Globus pallidus (tissue), 1 donor: ENCODE measurements at places on chromosomes 7 and 10.

DNA sequence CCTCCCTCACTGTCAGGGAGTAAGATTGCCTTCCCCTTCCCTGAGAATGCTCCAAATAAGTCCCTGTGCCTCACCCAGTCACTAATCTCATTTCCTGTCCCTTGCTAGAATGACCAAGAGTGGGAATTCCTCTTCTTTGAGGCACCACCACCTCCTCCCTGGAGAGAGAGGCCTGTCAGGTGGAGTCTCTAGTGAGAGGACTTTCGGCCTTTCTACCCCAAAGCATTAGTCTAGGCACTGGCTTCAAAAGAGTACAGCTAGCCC, 145.0 kb downstream of the PTPN20 start:
- DNase-seq, result no peak

GRCh38 chr10:14389981-14390590, 59.4 kb upstream of the FRMD4A start:
- no peak for DNase-seq

- DNase-seq, result no peak
These were observed 180.9 kb downstream of the REEP3 start for GRCh38 chr10:63702092-63702491.

DNA sequence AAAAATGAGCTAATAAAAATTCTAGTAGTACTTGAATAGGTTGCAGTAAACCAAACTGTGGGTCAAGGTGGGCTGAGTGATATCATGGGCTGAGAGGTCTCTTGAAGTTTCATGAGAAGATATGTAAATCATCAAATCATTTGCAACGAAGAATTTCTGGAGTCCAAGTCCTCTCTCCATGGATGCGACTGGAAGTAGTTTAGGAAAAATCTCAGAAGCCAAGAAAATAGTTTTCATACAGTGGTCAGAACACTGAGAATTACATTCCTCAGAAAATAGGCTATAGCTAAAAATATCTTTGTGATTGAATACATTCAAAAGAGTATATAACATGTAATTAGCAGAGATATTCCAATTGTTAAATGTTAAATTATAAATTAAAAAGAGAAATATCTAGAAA, 3.6 kb upstream of the IFIT1 start:
- DNase-seq, result no peak

DNA sequence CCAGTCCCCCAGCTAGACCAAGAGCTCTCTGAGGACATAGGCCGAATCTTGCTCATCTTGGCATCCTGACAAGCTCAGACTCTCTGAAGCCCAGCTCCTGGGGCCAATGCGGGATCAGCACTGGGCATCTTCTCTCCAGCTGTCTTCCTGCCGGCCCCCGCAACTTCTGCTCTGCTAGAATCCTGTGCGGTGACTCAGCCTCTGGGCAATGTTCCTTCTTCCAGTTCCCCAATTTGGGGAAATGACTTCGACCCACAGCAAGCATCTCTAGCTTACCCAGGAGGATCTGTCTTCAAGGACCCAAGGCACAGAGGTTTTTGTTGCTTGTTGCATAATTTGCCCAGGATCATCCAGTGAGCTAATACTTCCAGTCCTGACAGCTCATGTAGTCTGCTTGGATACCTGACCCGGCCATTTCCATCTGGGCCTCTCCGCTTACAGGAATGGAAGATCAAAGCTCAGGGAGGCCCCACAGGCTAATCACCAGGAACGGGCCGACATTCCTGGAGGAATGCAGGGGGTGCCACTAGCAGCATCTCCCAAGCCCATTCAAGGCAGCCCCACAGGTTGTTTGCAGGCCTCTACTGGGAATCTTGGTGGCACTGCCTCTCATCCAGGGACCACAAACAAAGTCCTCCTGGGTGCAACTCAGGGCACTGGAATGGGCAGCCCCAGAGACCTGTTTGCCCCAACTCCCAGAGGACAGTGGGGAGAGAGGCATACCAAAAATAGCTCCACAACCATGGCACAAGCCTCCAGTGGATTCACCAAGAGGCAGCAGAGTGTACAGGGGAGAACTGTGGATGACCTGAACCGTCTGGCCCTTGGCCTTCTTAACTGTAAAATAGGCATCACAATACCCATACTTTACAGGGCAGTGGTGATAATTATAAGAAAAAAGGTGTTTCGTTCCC, 151.9 kb downstream of the NEURL1 start:
- DNase-seq, result no peak

DNA sequence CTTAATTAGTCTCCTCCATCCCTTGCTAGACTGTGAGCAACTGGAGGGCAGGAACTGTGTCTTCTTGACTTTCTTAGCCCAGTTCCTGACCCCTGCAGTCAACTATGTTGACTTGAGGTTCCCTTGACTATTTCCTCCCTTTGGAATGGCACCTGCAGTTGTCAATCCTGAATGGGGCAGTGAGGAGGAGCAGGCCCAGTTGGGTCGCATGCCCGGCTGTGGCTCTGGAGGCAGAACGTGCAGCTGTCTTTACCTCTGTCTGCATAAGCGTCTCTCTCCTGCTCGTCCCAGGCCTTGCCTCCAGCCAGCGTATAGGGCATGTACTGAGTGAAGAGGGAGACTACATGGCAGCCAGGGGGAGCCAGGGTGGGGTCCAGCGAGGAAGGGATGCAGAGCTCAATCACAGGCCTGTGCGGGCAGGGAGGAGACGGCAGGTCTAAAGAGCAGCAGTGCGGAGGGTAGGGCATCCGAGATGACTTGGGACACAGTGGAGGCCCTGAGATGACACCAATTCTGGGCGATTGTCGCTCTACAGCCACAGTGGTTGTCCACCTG, 26.8 kb downstream of the PYROXD2 start:
- no peak for DNase-seq

DNA sequence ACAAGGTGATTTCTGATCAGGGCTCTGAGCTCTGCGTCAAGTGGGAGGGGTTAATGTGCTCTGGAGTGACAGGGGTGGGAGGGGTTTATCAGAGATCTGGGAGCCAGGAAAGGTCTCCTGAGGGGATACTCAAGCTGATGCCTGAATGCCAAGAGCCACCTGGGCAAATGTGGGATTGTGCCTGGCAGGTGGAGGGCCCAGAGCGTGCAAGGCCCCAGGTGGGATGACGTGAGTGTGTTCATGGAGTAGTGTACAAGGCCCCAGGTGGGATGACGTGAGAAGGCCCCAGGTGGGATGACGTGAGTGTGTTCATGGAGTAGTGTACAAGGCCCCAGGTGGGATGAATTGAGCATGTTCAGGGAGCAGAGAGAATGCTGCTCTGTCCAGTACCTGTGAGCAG, 610.3 kb downstream of the PTPRN2 start:
- DNase-seq, result no peak

- no peak for DNase-seq
These were observed 618.0 kb upstream of the LRRTM3 start for GRCh38 chr10:66307826-66308225.

DNA sequence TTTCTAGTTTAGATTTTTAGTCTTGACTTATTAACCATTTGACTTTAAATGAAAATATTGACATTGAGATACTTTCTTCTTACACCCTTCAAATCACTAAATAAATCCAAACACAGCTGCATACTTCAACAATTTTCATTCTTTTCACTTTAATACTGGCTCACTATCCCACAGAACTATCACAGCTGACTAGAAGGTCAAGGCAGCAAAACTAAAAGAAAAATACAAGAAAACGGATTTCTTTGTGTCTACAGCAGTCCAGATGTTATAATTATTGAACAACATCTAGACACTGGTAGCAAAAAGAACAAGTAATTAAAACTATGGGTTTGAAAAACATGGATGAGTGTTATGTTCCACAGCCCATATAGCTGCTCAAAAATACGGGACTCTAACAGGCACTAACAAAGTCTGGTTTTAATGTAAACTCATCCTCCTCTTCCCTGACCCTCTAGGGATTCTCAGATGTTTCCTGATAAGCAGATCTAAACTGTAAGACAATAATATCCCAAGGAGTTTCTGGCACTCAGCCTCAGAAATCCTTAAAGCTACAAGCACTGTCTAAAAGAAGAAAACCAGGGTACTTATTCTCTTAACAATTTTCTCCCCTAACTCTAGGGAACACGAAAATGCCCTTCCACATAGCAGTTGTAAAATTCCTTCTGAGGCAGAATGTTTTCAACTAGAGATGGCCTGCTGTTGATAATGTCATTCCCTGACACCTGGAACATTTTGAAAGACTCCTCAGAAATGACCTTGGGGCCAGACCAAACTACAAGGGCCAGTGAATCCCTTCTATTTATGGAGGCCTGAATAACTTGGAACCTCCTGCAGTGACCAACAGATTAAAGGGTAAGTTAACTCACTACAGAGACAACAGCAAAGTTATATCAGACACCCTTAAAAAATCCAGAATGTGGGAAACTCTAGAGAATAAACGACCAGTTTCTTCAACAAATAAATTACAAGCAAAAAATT, 12.8 kb downstream of the DNMBP start:
- DNase-seq, result no peak
